Left ventricle myocardium superior (tissue), 1 donor: ENCODE measurements at places on chromosomes 5 and 9. TPM values are rescaled to one million over a fixed set of nuclear protein-coding genes. Genes with fewer than 3 reads are reported as not detected.

The C9orf153 gene
- 0.42 TPM for total RNA-seq

The APBA1 gene
- total RNA-seq: 1.7 TPM

The NRG2 gene
- total RNA-seq: 1.9 TPM

The SOWAHA gene
- total RNA-seq: 0.17 TPM

The CTXN3 gene
- not detected for total RNA-seq

The MATR3 gene
- 121 TPM for total RNA-seq

The PRKACG gene
- total RNA-seq: not detected

The PCDHGA10 gene
- total RNA-seq: 5.3 TPM

The GDNF gene
- 0.20 TPM for total RNA-seq

The OGN gene
- 8.1 TPM for total RNA-seq
